ENCODE measurements at places on chromosomes 16 and 17. TPM values are rescaled to one million over a fixed set of nuclear protein-coding genes. Genes with fewer than 3 reads are reported as not detected.

GRCh38 chr17:79096477-79096876 lies 21.9 kb downstream of the ENGASE start:
- H3K36me3 ChIP-seq, result no peaks in the 10 kb centered on the region
- no peaks in the 10 kb centered on the region for H3K4me1 ChIP-seq
- H3K27ac ChIP-seq, result no peak overlapping the region

DNA sequence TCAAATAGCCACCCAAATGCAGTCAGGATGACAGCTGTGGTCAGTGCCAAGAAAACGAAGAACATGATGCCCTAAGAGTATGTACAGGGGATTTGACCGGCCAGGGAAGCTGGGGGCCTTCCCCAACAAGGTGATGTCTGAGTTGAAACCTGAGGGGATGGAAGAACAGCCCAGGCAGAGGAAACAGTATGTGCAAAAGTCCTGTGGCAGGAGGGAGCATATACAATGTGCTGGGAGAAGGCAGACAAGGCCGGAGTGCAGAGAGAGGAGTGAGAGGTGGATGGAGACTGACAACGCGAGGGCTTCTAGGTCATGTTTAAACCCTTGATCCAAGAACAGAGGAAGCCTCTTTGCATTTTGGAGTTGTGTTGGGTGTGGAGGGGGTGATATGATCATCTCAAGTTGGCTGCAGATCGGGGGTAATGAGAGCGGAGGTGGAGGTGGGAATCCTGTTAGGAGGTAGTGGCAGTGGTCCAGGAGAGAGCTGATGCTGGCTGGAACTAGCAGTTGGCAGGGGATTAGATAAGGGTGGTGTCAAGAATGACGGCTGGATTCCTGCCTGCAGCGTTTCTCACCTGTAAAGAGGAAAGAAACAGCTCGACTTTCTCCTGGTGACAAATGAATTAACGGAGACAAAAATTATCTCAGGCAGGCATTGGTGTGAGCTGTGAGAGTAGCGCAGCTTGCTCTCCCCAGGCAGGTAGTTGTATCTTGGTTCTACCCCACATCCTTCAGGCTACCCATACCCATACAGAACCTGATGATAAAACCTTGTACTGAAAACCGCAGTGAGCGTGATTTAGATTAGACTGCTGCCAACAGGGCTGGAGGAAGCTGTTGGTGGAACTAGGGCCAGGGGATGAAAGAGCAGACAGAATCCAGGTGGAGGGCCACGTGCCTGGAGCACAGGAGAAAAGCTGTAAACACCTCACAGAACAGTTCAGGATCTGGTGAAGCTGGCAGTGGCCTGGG lies 37.2 kb upstream of the NGFR start:
- peaks cover 69% of the 10 kb centered on the region for H3K27me3 ChIP-seq
- H3K4me1 ChIP-seq, result no peaks in the 10 kb centered on the region

Gene CSF3
- polyA plus RNA-seq, result not detected

DNA sequence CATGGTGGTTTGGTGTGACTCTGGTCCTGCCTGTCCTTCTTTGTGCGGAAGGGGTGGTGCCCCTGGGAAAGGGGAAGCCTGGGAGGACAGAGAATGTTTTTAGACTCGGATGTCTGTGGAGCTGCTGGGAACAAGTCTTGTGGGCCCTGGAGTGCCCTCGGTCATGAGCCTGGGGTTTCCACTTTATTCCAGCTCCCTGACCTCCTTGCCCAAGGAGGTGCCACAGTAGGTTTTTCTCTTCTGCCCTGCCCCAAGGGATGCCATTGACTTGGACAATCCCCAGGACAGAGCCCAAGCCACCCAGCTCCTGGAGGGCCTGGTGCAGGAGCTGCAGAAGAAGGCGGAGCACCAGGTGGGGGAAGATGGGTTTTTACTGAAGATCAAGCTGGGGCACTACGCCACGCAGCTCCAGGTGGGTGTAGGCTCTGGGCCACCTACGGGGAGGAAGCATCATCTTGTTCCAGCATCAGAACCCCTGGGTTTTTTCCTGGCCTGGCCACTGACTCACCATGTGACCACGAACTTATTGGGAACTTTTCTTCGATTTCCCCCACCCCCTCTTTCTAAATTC lies 1.4 kb downstream of the STAT5A start:
- no peaks in the 10 kb centered on the region for H3K27me3 ChIP-seq
- no peak for DNase-seq
- no peak overlapping the region for H3K27ac ChIP-seq
- H3K4me3 ChIP-seq, result peak overlapping the region; percentile 44

DNA sequence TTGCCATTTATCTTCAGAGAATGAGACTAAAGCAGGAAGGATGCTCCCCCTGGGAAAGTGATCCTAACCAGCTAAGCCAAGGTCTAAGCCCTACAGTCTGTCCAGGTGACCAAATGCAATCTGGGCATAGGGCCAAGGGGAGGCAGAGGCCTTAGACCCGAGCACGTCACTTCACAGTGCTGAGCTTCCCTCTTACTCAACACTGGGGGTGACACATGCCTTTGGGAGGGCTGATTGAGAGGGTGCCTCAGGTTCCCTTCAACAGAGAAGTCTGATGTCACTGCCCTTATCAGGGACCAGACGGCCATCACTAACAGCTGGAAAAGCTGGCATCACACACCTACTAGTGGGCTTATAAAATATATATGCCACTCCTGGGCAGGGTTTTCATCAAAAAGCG lies 4.0 kb downstream of the CIAO2B start:
- H3K4me3 ChIP-seq, result no peak overlapping the region
- H3K36me3 ChIP-seq, result peaks cover 10% of the 10 kb centered on the region
- H3K27ac ChIP-seq, result no peak overlapping the region
- H3K4me1 ChIP-seq, result peaks cover 20% of the 10 kb centered on the region
- peaks cover 13% of the 10 kb centered on the region for H3K27me3 ChIP-seq
- peak; percentile 49 for DNase-seq

DNA sequence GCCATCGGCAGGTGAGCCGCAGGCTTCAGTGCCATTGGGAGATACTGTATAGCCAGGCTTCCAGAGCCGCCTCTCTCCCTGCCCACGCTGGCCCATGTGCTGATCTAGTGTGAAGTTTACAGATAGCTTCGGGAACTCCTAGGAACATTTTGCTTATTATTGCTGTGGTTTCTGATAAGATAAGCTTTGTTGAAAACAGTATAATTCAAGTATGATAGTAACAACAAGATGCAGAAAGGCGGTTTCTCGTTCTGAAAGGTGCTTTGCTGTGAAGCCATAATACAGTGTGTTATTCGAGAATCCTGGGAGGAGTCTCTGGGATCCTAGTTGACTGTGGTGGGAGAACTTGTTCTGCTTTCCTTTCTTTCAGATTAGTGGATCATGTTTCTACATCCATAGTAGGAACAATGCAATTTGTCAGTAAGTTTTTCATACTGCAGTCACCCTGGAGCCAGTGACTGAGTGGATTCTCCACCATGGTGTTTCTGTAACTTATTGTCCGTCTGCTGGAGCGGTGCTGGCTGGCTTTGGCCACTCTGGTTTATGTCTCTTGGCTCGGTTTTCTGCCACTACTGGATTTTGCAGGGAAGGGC lies 31.5 kb downstream of the RAB11FIP3 start:
- H3K36me3 ChIP-seq, result peaks cover 14% of the 10 kb centered on the region
- peaks cover 18% of the 10 kb centered on the region for H3K4me1 ChIP-seq
- no peaks in the 10 kb centered on the region for H3K27me3 ChIP-seq

GRCh38 chr17:59752446-59752845 lies 45.0 kb downstream of the VMP1 start:
- no peak overlapping the region for H3K27ac ChIP-seq
- H3K4me3 ChIP-seq, result no peak overlapping the region
- H3K36me3 ChIP-seq, result peaks cover 16% of the 10 kb centered on the region
- no peak for DNase-seq
- no peaks in the 10 kb centered on the region for H3K27me3 ChIP-seq

GRCh38 chr17:12007466-12007865 lies 10.2 kb upstream of the ZNF18 start:
- no peaks in the 10 kb centered on the region for H3K4me1 ChIP-seq
- no peak for DNase-seq
- H3K27me3 ChIP-seq, result no peaks in the 10 kb centered on the region
- H3K36me3 ChIP-seq, result no peaks in the 10 kb centered on the region

DNA sequence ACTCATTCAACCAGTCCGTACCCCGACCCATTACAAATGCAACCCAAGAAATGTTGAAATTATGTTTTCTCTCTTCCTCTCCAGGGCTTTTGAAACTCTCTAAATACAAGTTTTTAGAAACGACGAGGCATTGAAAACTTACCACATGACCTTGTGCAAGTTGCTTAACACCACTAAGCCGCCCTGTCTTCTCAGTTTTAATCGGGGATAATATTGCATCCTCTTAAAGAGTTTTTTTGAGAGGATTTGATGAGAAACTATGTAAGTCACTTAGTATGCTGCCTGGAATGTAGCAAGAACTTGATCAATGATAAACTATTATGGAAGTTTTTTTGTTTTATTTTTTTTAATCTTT lies 149.0 kb upstream of the FAM20A start:
- no peaks in the 10 kb centered on the region for H3K27me3 ChIP-seq
- no peak for DNase-seq
- H3K27ac ChIP-seq, result no peak overlapping the region
- H3K4me3 ChIP-seq, result no peak overlapping the region
- H3K36me3 ChIP-seq, result no peaks in the 10 kb centered on the region

- peaks cover 32% of the 10 kb centered on the region for H3K27me3 ChIP-seq
- DNase-seq, result no peak
- H3K36me3 ChIP-seq, result no peaks in the 10 kb centered on the region
- no peak overlapping the region for H3K27ac ChIP-seq
- H3K4me1 ChIP-seq, result no peaks in the 10 kb centered on the region
Measured at GRCh38 chr17:77634710-77635109, 323.8 kb upstream of the TNRC6C start.

Gene EXOSC6
- polyA plus RNA-seq, result 15.1 TPM

GRCh38 chr17:36459045-36459444 lies 27.4 kb upstream of the ZNHIT3 start:
- peaks cover 16% of the 10 kb centered on the region for H3K27me3 ChIP-seq
- no peaks in the 10 kb centered on the region for H3K36me3 ChIP-seq
- no peak overlapping the region for H3K27ac ChIP-seq
- no peaks in the 10 kb centered on the region for H3K4me1 ChIP-seq
- H3K4me3 ChIP-seq, result no peak overlapping the region
- DNase-seq, result no peak

GRCh38 chr16:87351320-87351698 lies 32.3 kb downstream of the FBXO31 start:
- H3K27me3 ChIP-seq, result no peaks in the 10 kb centered on the region
- no peak for DNase-seq
- no peaks in the 10 kb centered on the region for H3K4me1 ChIP-seq

DNA sequence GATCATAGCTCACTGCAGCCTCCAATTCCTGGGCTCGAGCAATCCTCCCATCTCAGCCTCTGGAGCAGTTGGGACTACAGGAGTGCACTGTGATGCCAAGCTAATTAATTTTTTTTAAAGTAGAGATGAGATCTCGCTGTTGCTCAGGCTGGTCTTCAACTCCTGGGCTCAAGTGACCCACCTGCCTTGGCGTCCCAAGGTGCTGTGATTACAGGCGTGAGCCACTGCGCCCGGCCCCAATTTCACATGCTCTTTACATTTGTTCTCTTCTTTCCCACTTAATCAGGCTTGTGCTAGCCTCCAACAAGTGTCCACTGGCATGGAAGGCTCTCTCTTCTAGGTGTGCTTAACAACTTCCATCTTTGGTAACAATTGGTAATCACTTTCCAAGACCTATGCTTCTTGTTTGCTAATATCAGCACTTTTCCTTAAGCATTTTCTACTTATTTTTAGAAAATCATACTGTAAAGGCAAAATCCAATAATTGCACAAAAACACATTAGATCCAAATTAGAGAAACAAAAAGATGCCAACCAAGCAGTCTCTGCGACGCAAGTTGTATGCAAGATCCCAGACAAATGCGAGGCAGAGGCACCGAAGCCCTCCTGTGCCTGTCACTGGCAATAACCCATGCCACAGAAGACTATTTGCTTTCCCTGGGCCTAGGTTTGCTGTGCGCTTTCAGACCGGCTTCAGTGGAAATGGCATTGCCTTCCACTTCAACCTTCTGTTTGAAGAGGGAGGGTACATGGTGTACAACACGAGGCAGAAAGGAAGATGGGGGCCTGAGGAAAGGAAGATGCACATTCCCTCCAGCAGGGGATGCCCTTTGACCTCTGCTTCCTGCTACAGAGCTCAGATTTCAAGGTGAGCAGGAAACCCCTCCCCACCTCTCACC lies 52.6 kb downstream of the NOS2 start:
- no peaks in the 10 kb centered on the region for H3K27me3 ChIP-seq
- H3K36me3 ChIP-seq, result no peaks in the 10 kb centered on the region
- H3K27ac ChIP-seq, result no peak overlapping the region
- H3K4me1 ChIP-seq, result no peaks in the 10 kb centered on the region
- H3K4me3 ChIP-seq, result no peak overlapping the region

DNA sequence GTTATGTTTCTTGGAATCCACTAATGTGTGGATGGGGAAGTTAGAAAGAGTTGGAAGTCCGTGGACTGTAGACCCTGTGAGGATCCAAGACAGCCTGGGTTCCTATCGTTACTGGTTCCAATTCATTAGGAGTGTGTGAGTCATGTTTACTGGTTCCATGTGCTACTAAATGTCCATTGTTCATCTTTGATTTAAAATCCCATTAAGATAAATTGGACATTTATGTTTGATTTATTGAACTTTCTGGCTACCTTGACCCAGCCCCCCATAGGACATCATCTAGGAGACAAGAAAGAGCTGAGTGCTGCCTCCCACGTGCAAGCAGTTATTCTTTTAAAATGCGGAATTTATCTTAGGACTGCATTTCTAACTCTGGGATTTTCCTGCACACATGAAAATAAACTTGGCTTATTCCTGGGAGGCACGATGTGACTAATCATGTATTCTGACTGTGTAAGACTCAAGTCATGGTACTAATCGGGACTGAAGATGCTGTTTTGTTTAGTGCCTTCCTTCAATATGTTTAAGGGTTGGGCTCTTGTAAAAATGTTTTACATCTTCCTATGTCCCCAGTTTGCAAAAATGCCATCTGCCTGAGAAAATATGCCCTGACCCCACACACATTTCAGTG lies 53.4 kb downstream of the RGS9 start:
- H3K27ac ChIP-seq, result no peak overlapping the region
- H3K27me3 ChIP-seq, result no peaks in the 10 kb centered on the region
- no peaks in the 10 kb centered on the region for H3K36me3 ChIP-seq
- H3K4me1 ChIP-seq, result no peaks in the 10 kb centered on the region
- DNase-seq, result no peak

- H3K4me3 ChIP-seq, result no peak overlapping the region
- DNase-seq, result no peak
- H3K36me3 ChIP-seq, result peaks cover 50% of the 10 kb centered on the region
- H3K4me1 ChIP-seq, result no peaks in the 10 kb centered on the region
- no peak overlapping the region for H3K27ac ChIP-seq
- no peaks in the 10 kb centered on the region for H3K27me3 ChIP-seq
Measured at GRCh38 chr17:35023538-35023937, 40.0 kb downstream of the RFFL start.

DNA sequence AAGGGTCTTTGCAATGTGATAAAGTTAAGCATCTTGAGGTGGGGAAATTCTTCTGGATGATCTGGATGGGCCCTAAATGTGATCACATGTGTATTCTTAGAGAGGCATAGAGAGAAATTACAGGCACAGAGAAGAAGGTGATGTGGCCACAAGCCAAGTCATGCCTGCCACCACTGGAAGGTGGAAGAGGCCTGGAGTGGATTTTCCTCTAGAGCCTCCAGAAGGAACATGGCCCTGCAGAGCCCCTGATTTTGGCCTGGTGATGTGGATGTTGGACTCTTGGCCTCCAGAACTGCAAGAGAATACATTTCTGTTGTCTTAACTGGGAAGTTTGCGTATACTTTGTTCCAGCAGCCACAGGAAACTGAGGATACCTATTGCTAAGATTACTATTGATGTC lies 156.9 kb upstream of the CACNG5 start:
- no peak overlapping the region for H3K4me3 ChIP-seq
- no peak overlapping the region for H3K27ac ChIP-seq
- no peak for DNase-seq
- no peaks in the 10 kb centered on the region for H3K27me3 ChIP-seq
